Stimulated activated CD4-positive, alpha-beta T cell treated with anti-CD3 and anti-CD28 coated beads, Interleukin-1b, Interleukin-23, amount 100 ng/mL, for 4 hours (primary cell): ENCODE measurements at places on chromosomes 3 and 15.

GRCh38 chr3:12877040-12877439 lies 35.7 kb upstream of the RPL32 start:
- no peak for DNase-seq

- DNase-seq = no peak
Measured at GRCh38 chr3:10557781-10558373, 52.5 kb upstream of the ATP2B2 start.

DNA sequence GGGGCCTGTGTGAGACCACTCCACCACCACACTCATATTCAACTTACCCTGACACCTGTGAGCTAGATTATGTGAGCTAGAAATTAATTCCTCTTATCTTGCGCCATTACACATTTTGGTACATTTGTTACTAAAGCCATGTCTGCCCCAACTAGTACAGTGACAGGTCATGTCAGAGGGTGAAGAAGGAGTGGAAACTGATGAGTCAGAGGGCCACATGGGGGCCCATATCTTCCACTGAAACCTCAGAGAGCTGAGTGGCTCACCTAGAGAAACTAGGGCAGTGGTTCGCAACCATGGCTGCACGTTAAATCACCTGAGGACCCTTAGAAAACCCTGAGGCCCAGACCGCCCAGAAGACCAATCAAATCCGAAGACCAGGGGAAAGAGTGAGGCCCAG lies 15.7 kb upstream of the MEF2A start:
- DNase-seq = no peak

DNA sequence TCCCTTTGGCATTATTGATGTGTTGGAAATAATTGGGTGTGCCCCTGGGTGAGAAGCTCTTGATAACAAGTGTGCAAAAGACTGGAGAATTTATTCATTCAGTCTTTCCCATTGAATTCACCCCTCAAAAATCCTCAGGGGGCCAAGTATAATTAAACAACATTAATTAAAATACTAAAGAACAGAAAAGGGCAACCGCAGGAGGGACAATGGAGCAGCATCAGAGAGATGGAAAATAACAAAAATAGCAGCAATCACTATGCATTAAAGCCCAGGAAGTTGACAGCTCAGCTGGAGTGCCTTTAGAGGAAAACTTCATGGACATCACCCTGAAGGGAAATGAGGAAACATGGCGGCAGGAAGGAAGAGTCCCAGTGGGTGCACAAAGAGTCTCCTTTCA lies 227.6 kb downstream of the MINAR1 start:
- no peak for DNase-seq

GRCh38 chr3:64915778-64916177 lies 228.0 kb upstream of the ADAMTS9 start:
- no peak for DNase-seq

- no peak for DNase-seq
Measured at GRCh38 chr3:13012221-13012691, 61.0 kb downstream of the IQSEC1 start.

DNA sequence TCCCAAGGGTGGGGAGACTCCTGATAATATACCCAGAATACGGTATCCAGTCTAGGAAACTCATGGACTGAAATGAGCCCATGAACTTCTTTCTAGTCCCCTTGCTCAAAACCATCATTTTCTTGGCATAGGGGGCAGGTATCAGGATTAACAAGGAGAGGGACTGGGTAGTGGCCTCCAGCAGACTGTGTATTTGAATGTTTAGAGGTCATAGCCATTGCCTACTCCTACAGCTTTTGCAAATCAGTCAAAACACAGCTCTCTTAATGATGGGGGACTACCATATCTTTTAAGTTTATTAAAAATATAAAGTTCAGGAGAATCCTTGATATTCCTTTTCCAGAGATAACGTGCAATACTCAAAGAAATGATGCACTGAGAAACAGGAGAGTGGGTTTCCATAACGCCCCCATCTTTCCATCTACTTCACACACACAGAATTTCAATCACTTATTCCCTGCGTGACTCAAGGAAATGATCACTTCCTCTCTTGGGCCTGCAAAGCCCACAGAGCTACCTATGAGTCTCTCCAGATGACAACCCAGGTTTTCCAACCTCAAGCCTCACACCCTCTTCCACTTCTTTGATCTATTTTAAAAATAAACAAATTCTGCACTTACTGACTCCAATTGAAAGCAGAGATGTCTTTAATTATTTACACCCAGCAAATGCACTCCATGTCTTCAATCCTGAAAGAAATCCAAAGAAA lies 584.0 kb upstream of the LMCD1 start:
- no peak for DNase-seq
